Fibroblast of villous mesenchyme (primary cell): ENCODE measurements at places on chromosomes 16 and 17.
A peak's percentile ranks its signal among the peaks of the same experiment; 100 is the strongest.

DNA sequence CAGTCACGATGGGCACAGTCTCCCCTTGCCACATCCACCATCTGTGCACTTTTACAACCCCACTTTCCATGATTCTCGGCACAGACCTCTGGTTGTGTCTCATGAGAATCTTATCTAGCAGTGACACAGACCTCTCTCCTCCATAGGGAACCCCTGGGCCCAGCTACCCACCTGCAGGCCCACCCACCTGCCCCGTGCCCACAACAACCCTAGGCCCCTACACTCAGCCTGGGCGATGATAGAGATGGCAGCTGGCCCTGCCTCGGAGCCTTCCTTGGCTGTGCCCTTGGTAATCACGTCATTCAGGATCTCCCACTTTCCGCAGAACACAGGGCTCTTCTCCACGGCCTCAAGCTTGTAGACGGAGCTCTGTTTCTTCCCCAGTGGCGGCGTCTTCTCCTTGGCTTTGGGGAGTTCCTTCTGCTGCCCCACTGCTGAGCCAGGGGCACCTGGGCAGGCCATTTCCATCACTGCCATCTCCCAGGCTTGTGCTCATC lies 26.5 kb downstream of the MAP3K14 start:
- no peak for DNase-seq

DNA sequence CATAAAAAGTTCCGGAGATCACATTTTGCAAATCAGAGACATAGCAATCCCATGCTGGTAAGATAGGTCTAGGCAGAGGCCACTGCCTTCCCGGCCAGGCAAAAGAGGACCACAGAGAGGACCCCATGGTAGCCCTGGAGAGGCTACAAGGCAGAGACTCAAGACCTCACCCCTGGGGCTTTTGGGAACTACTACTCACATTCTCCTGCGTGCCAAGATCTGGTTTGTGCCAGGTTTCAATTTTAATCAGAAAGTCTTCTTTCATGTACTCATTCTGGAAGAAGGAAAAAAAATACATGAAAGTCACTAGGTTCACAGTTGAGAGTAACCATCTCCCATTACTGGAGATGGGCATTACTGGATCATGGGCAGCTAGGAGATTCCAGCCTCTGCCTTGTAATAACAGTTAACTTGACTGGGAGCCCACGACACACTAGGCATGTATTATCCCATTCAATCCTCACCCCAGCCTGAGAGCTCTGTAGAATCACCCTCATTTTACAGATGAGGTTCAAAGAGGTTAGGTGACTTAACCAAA lies 21.2 kb downstream of the PITPNA start:
- no peak for DNase-seq

- DNase-seq, result no peak
These were observed 39.8 kb upstream of the GOT2 start for GRCh38 chr16:58773870-58774269.

GRCh38 chr16:3879887-3880564 lies 487 bp downstream of the CREBBP start:
- peak; percentile 60 for DNase-seq

GRCh38 chr17:63649813-63650212 lies 27.6 kb downstream of the MAP3K3 start:
- DNase-seq, result no peak

DNA sequence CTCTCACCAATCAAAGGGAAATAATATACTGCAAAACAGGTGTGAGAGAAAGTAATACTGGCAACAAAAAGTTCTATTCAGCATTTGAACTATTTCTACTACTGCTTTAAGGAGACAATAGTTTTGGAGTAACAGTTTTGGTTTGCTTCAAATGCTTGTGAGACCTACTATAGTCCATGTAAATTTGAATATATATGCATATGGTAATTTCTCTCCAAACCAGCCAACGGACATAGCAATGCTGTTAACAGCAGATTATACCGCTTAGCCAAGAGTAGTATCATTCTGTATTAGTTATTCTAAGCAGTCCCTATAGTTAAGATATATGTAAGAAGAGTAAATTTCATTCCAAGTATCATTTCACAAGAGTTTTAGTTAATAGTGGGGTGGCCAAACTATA lies 18.5 kb downstream of the PHLPP2 start:
- no peak for DNase-seq

DNA sequence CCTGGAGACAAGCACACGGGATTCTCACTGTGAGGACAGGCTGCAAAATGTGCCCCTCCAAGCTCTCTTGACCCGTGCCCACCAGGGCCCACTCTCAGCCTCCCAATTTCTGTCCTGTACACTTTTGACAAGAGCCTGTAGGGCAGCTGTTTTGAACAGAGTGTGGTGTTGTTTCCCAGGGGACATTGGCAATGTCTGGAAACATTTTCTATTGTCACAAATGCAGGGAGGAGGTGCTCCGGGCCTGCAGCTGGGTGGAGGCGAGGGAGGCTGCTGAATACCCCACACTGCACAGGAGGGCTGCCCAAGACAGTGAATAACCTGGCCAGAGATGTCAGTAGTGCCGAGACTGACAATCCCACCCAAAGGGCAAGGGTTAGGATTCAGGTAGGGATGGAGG lies 10.5 kb downstream of the CEP295NL start:
- no peak for DNase-seq

- no peak for DNase-seq
These were observed 15.7 kb downstream of the SLC52A1 start for GRCh38 chr17:5019475-5019956.

DNA sequence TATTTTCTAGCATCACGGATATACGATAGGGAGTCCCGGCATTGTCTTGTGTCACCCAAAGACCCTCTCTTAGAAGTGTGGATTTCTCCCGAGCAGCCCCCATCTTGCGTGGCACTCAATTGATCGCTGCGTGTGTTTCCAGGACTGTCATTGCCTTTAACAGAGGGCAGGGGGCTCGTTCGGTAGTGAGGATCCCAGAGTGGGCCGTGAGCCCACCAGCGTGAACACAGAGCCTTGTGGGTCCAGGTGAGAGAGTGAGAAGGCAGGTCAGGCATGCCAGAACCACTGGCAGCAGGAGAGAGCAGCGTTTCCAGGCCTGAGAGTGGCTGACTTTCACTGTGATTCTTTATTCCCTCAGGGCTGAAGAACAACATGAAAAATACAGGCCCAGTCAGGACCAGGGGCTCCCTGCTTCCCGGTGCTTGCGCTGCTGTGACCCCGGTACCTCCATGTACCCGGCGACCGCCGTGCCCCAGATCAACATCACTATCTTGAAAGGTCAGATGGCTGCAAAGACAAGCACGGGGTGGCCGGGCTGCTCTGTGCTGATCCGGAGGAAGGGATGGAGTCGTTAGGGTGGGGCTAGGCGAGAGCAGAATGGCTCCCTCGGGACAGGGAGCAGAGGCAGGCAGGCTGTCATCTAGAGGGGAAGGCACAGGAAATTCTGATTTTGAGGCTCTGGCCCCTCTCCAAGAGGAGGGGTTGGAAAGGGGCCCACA lies 22.4 kb downstream of the C1QTNF1 start:
- DNase-seq, result no peak

DNA sequence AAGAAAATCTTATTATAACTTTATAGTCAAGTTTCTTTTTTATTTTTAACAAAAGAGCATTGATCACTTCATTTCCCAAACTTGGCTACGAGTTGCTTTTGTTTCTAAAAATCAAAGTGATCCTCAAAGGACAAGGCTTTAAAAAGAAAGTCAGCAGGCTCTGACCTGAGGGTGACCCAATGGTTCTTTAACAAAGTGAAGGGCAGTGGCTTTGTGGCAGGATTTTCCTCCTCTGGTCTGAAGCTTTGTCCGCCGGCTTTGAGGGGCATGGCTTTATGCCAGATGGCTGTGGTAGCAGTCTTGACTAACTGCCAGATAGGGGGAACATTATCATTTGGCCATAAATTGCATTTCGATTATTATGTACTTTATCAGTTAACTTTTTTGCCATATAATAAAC lies 28.5 kb downstream of the IQCK start:
- no peak for DNase-seq

GRCh38 chr17:50424996-50425681 lies 879 bp upstream of the ACSF2 start:
- DNase-seq, result no peak

DNA sequence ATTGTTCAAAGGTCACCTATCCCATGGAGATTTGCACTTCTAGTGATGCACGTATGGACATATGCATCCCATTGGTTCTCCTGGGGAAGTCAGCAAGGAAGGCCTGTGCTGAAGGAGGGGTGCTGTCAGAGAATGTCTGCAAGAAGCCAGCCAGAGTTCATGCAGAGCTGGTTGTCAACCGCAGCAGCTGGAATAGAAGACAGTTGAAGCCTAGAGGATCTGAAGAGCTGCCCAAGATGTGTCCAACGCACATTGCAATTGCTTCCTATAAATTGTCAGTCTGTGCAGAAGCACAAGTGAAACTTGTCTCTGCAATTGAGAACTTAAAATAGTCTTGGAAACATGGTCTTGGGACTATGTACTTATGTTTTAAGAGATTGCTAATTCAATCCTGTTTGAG lies 82.1 kb upstream of the CNTNAP4 start:
- no peak for DNase-seq

DNA sequence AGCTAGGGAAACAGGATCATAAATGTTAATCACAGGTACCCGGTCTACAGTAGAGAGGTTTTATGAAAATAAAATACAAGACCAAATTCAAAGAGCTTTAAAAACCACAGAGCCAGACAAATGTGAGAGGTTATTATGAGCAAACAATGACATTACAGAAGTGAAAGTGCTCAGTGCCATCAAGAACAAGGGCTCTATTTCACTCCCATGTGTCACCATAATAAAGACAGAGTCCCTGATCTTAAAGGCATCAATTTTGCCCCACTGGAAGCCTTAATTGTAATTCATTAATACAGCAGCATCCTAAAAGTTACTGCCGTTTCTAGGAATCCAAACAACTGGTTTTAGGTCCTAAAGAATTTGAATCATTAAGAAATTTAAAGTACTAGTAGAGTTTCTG lies 43.7 kb upstream of the CDRT4 start:
- no peak for DNase-seq

DNA sequence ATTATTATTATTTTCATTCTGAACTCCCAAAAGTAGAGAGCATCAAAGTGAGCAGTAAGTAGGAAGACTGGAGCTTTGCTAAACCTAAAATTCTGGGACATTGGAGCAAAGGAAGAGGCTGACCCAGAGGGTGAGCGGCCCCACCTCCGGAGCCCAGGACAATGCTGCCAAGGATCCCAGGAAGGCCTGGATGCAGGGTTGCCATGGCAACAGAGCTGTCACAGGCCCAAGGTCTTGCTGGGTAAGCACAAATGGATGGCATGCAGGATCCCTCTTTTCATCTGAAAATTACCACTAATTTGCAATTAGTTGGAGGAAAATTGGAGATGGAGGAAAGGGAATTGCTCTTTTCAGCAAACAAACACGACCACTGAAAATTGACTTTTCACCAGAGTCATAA lies 457.9 kb upstream of the CDH5 start:
- DNase-seq, result no peak

- no peak for DNase-seq
These were observed 500.7 kb upstream of the HSBP1 start for GRCh38 chr16:83306961-83307593.

DNA sequence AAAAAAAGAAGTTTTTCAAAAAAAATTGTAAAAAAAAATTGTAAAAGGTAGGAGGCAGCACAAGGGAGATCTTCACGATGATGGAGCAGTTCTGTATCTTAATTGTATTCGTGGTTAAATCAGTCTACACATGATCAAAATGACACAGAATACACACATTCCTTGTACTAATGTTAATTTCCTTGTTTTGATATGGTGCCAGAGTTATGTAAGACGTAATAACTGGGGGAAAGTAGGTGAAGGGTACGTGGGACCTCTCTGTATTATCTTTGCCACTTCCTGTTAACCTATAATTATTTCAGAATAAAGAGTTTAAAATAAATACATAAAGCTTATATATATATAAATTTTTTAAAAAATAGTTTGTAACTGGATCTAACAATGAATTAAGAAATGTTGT lies 36.8 kb downstream of the HELZ start:
- DNase-seq, result no peak

- no peak for DNase-seq
These were observed 1.3 kb upstream of the CPSF4L start for GRCh38 chr17:73262676-73263642.

GRCh38 chr16:68936736-68937631 lies 93.7 kb downstream of the TANGO6 start:
- DNase-seq, result peak; percentile 63

DNA sequence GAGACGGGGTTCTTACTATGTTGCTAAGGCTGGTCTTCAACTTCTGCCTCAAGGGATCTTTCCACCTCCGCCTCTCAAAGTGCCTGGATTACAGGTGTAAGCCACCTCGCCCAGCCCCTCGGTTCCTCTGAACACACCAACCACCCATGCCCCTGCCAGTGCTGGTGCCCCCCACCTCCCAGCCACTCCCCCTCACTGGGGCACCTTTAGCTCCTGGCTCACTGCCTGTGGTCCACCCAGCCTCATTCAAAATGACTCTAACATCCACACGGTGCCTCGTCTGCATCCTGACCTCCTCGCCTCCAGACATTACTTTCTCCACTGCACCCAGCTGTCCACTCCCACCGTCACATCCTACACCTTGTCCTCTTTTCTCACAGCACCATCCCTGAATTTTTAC lies 55.3 kb downstream of the ARHGAP27 start:
- no peak for DNase-seq

DNA sequence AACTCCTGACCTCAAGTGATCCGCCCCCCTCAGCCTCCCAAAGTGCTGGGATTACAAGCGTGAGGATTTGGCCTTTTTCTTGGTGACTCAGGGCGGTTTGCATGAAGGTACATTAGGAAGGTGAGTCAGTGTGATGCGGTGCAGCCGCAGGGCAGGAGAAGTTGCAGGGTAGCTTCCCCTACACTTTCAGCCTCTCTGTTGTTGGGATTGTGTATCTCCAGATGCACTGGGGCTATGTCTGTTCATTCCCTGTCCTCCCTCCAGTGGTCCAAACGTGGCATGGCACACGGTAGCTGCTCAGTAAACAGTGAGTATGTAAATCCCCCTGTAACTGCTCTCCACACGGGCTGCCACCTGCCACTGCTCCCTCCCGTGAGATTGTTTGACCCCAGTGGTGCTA lies 109.1 kb upstream of the CDC42EP4 start:
- DNase-seq, result no peak

DNA sequence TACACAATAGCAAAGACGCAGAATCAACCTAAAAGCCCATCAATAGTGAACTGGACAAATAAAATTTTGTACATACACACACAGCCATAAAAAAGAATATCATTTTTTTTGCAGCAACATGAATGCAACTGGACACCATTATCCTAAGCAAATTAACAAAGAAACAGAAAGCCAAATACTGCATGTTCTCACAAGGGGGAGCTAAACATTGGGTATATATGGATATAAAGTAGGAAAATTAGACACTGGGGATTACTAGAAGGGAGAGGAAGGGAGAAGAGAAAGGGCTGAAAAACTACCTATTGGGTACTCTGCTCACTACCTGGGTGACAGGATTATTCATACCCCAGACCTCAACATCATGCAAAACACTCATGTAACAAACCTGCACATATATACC lies 28.2 kb downstream of the ADAMTS18 start:
- DNase-seq, result peak; percentile 13

DNA sequence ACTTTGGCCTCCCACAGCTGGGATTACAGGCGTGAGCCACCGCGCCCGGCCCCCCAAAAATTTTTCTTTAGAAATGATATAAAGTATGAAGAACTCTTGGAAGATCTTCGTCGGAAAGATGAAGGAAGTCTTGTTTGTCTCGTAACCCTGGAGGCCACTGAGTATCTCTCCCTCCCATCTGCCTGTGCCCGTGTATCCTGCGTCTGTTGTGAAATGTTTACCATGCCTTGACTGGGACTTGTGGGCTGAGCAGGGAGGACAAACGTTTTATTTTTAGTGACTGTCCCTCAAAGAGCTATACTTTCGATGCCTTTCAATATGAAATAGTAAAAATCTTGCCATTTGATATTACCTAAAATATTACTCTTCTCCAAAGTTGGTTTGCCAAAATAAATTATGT lies 121.2 kb downstream of the RPTOR start:
- no peak for DNase-seq

- DNase-seq, result no peak
These were observed 205.2 kb upstream of the CACNG5 start for GRCh38 chr17:66629762-66630161.
